SHP77 (cell line): ENCODE measurements at places on chromosomes 3 and 15.

DNA sequence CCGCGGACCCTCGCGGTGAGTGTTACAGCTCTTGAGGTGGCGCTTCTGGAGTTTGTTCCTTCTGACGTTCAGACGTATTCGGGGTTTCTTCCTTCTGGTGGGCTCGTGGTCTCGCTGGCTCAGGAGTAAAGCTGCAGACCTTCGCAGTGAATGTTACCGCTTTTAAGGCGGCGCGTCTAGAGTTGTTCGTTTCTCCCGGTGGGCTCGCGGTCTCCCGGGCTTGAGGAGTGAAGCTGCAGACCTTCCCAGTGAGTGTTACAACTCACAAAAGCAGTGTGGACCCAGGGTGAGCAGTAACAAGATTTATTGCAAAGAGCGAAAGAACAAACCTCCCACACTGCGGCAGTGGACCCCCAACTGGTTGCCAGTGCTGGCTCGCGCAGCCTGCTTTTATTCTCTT lies 177.1 kb downstream of the UACA start:
- no peak for DNase-seq

DNA sequence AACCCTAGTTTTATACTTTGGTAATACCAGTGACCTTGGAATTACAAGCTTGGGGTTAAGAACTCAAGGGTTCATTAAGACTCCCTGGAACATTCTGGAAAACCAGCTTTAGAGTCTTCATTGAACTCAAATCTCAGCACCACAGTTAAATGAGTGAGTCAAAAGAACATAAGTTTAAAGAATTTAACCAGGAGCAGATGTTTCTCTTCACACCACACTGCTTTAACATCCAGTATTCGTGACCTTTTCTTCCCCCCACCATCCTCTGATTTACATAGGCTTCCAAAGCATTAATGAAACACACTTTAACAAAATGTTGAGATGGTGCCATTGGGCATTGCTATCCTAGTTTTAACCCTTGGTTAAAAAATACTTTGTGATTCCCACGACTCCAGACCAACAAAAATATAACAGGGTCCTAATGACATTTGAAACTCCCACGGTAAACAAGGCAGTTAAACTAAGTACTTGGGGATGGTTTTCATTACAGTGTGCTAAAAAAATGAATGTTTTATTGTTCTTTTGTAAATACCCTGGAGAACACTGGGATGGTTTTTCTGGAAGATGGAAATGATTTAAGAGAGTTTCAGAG lies 123.9 kb downstream of the OXNAD1 start:
- DNase-seq: no peak

GRCh38 chr15:39909007-39909406 lies 11.1 kb downstream of the GPR176 start:
- no peak for DNase-seq

DNA sequence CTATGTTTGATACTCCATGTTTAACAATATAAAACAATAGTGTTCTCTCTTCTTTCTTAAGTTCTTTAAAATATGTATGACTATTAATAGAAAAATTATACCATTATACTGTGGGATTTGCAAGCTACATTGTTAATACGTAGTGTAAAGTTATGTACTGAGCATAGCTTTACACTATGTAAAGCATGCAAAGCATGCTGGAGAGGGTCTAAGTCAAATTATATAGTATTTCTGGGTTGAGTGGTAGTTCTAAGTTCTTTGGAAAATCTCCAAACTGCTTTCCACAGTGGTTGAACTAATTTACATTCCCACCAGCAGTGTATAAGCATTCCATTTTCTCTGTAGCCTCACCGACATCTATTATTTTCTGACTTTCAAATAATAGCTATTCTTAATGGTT lies 253.0 kb downstream of the RAP2B start:
- DNase-seq: no peak

DNA sequence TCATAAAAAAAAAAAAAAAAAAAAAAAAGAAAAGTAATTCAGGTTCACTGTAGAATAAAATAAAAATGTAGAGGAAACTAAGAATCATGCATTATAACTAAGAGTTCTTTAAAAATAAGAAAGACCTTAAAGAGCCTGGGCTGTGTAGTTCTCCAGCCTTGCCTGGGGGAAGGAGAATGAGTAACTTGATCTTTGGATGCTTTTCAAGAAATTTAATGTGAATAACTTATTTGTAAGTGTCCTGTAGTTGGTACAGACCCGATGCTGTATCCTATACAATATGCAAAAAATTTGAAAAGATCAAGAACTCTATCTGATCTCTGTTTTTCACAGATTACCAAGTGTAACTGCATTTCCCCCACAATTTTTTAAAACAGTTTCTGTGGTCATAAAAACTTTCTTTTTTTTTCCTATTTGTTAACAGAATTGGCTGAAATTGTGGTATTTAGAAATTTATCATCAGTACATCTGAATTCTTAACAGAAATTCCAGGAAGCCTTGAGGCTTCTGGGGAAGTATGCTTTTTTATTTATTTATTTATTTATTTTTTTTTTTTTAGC lies 195.3 kb downstream of the THRB start:
- DNase-seq: no peak

DNA sequence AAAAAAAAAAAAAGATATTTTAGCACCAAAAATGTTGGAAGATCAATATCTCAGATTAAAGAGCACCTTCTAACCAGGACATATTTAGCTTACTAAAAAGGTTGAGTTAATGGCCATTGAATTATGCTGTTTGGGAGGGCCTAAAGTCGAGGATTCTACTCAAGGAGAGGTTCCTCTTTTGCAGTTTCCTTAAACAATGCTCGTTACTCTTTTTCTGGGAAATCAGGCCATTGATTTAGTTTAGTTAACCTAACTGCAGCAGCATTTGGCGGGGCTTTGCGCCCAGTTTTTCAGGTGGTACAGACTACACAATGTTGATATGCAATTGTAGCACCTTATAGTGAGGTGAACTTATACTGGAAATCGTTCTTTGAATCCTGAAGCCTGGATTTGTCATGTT lies 6.8 kb downstream of the ABHD2 start:
- no peak for DNase-seq
